ENCODE measurements at places on chromosomes 7 and 10.

GRCh38 chr7:153193144-153193595, 433.6 kb downstream of the ACTR3B start:
- DNase-seq = peak; percentile 29

GRCh38 chr10:52677086-52677485, 95.5 kb downstream of the MBL2 start:
- no peak for DNase-seq

DNA sequence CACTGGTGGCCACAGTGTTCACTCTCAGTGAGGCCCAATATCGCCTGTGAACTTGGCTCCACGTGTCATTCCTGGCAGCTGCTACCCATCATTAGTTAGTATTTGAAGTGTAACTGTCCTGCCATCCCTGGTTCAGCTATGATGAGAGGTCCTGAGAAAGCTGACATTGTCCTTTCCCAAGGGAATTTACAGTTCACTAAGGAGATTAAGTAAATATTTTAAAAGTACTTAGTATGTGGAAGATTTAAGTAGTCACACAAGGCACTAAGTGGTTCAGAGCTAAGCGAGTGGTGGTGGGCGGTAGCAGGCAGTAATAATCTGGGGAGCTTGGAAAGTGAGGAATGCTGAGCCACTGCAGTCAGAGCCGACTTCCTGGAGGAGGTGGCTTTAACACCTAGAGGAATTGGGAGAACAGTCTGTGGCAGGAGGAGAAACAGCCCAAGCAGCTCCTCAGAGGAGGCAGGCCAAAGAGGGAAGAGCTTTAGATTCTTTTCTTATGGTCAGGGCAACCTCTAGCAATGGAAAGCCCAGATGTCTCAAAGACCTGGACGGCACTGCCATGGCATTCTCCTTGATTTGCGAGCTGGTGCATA, 519.7 kb downstream of the LRMDA start:
- no peak for DNase-seq

- DNase-seq = no peak
Measured at GRCh38 chr10:106023329-106023728, 1141.2 kb downstream of the SORCS1 start.

DNA sequence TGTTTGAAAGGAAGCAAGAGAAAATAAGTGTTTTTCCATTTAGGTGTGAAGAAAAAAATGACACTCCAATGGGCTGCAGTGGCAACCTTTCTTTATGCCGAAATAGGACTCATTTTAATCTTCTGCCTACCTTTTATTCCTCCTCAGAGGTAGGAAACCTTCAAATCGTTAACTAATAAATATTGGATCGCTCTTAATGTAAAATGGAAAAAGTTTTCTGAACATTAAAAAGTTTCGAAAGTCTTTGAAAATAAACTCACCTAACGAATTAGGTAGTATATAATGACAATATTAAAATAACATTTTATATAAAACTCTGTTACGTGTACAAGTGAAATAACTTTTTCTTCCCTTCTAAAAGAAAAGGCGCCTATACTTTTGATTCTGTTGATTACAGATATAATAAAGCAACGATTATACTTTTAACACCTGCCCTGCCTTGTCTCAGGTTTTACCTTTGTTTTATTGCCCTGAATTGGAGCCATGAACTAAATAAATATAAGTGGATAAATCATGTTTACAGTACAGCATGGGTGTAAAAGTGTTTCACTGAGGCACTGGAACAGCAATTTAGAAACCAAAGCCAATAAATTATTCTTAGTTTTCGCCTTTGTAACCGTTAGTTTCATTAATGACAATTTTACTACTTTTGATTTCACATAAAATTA, 804 bp downstream of the BCAP29 start:
- no peak for DNase-seq

DNA sequence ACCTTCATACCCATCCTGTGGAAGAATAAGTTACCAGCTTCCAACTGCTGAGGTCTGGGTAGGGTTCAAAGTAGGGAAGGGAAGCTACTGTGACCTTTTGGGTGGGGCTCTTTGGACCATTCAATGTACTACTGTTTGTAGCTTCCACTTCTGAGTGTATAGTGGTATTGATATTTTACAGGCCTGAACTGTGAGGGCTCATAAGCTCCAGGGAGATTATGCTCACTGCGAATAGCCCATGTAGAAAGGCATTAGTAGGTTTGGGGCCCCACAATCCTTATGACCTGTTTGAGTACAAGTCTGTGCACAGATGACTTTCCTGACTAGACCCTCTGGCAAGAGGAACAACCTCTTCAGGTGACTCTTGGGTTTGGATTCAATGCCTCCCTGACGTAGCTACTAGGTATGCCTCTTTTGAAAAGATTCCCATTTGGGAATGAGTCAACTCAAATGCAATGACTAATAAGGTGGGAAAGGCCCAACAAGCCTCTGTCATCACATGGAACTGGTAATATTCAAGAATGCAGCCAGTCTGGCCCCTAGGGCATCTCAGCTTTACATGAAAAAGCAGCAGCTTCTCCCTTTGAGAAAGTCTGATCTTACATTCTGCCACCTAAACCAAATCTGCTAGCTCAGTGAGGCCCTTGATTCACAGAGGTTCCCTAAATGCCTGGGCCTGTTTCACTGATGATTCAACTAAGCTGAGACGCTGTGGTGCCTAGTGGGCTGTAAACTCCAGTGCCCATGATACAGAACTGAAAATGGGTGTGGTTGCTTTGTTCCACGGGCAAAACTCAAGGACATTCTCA, 79.8 kb downstream of the ABI1 start:
- DNase-seq = peak; percentile 38

DNA sequence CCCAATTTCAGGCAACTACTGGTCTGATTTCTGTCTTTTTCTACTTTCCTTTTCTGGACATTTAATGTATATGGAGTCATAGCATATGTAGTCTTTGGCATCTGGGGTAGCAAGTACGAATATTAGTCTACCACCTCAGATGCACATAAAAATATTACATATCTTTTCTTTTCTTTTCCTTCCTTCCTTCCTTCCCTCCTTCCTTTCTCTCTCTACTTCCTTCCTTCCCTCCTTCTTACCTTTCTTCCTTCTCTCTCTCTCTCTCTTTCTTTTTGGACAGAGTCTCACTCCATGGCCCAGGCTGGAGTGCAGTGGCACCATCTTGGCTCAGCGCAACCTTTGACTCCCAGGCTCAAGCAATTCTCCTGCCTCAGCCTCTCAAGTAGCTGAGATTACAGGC, 4.0 kb upstream of the OPTN start:
- DNase-seq = no peak

- DNase-seq = no peak
Measured at GRCh38 chr10:104309980-104310978, 28.0 kb downstream of the ITPRIP start.

DNA sequence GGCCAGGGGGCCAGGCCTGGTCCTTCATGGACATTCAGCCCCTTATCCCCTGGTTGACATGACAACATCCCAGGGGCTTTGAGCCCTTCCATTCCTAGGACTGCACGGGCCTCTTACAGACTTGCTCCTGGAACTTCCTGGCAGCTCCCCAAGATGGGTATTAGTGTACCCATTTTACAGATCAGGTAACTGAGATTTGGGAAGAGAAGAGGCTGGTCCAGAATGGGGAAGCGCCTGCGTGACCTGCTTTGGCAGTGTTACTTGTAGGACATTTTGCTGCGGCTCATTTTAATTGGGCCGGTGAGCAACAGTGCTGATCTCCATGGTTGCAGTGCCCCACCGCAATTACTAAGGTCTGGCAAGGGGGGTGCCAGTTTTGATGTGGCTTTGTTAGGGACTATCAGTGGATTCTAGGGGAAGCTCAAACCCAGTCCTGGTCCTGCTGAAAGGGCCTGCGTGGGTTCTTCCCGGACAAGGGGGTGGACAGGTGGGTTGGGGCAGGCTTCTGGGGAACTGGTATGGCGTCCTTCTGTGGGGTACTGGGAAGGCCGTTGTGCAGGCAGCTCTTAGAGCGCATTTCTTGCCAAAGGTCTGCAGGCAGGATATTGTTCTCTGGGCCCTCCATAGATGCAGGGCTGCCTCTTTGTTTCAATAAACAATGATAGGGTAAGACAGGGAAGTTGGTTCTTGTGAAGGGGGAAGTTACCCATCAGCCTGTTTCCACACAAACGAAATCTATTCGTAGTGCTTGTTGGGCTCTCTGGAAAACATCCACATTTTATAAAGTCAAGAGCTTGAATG, 137.6 kb downstream of the RGS10 start:
- no peak for DNase-seq

DNA sequence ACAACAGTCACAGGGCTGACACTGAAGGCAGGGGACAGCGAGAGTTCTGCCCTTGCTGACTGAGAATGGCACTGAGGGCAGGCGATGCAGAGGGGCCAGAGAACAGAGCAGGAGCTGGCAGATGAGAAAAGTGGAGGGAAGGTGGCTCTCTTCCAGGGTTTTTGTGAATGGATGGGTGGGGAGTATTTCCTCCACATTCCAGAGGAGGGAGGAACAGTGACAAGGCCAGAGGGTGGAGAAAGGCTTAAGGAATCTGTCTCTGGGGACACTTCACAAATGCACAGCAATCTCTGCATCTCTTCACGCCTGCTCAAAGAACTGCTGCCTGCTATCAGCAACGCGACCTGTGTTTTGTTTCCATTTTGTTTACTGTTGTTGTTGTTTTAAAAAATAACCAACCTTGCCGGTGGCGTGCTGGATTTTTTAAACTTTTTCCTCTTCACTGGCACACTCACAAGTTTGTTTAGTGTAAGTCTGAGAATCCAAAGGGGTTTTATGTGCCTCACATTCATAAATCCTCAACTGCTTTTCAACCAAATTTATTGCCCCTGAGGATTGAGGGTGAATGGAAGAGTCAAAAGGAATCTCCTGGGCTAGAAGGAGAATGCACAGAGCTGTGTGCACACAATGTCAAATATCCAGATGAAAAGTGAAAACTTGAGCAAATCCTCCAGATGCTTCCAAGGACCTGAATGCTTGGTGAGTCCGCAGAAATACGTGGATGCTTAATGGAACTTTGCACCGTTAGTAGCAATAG, 129.3 kb downstream of the GLI3 start:
- no peak for DNase-seq

DNA sequence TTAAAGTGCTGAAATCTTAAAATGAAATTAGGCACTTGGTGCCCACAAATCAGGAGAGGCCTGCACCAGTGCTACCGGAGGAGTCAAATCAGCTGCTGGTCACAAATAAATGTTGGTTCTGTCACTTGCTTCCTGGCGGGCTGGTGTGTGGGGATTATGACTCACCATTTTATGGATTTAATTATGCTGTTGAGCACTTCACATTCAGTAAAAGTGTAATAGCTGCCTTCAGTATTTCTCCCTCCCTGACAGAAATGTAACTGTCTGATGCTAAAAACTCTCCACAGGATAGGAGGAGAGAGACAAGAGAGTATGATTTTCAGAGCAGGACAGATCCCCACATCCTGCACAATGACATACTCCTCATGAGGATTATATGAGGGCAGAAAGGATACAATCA, 186.0 kb downstream of the JAZF1 start:
- no peak for DNase-seq

DNA sequence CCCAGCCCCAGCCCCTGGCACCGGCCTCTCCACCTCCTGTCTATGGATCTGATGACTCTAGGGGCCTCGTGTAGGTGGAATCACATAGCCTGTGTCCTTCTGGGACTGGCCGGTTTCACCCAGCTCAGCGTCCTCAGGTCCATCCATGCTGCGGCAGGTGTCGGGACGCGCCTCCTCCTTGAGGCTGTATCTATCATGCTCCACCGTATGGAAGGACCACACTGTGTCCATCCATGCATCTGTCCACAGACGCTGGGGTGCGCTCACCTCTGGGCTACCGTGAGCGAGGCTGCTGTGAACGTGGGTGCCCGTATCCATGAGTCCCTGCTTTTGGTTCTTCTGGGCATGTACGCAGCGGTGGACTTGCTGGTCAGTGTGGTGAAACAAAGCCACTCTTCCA, 281.1 kb downstream of the MAD1L1 start:
- no peak for DNase-seq

- no peak for DNase-seq
Measured at GRCh38 chr10:131406676-131407392, 95.3 kb upstream of the TCERG1L start.

GRCh38 chr7:2719007-2719406, 31.0 kb downstream of the AMZ1 start:
- DNase-seq = peak; percentile 77

DNA sequence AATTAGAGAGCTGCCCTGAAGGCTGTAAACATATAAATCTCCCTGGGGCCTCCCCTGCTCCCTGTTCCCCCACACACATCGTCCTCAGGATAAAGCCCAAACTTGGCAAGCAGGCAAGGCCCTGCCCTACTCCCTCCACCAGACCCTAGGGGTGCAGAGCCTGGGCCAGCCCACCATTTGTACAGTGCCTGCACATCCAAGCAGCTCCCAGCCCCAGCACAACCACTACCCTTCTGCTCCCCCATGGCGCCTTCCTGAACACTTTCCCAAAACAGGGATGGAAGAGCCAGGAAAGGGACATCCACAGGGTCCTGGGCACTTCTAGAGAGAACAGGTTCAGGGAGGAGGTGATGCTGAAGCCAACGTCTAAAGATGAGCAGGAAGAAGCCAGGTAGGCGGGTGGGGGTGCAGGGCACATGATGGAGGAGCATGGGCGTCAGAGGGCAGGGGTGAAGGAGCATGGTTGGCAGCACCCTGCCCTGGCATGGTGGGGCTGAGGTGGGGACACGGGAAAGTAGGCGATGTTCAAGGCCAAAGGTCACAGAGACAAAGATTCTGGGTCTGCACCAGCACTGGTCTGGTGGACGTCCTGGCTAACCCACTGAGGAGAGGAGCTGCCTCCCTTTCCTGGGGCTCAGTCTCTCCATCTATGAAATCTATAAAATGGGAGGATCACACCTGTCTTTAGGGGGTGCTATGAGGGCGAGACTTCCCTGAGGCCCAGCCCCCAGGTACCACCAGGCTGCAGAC, 140.6 kb downstream of the ARHGAP22 start:
- no peak for DNase-seq

DNA sequence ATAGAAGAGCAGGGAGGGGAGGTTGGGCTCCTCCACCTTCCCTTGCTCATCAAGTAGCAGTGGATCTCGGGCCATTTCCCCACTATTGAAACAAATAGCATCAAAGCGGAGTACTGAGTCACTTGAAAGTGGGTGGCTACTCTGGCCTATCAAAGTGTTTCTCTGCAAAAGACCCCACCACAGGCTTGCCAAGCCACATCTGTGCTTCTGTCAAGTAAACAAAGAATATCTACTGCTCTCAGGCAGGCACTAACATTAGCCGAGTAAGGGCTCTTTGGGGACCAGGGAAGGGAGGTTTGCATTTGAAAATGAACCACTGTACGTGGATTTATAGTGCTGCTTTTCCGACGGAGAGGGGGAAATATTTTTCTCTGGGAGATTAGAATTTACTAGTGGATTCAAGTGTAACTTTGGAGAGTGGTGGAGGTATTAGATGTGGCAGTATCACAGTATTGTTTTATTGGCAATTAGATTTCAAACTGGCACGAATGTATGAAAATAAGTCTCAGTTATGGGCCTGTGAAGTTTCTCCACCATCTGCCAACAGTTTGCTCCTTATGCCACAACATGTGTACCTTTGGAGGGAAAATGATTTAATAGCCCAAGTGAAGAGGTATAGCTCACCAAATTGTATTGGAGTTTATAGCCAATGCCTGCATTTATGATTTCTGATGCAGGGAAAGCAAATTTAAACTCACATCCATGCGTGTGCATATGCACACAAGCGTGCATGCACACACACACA, 97.5 kb downstream of the RPS24 start:
- DNase-seq = no peak

GRCh38 chr10:7317786-7318446, 92.9 kb downstream of the SFMBT2 start:
- no peak for DNase-seq

Data from stimulated activated CD4-positive, alpha-beta T cell treated with anti-CD3 and anti-CD28 coated beads, Interleukin-15, amount 100 ng/mL, for 24 hours (primary cell).